ENCODE measurements at places on chromosomes 4 and X.

GRCh38 chr4:121900132-121900983 is 30.1 kb upstream of the BBS7 start:
- H3K4me3 ChIP-seq = no peak overlapping the region
- H3K36me3 ChIP-seq = no peaks in the 10 kb centered on the region
- H3K27ac ChIP-seq = no peak overlapping the region
- peak; percentile 42 for DNase-seq
- no peaks in the 10 kb centered on the region for H3K4me1 ChIP-seq

DNA sequence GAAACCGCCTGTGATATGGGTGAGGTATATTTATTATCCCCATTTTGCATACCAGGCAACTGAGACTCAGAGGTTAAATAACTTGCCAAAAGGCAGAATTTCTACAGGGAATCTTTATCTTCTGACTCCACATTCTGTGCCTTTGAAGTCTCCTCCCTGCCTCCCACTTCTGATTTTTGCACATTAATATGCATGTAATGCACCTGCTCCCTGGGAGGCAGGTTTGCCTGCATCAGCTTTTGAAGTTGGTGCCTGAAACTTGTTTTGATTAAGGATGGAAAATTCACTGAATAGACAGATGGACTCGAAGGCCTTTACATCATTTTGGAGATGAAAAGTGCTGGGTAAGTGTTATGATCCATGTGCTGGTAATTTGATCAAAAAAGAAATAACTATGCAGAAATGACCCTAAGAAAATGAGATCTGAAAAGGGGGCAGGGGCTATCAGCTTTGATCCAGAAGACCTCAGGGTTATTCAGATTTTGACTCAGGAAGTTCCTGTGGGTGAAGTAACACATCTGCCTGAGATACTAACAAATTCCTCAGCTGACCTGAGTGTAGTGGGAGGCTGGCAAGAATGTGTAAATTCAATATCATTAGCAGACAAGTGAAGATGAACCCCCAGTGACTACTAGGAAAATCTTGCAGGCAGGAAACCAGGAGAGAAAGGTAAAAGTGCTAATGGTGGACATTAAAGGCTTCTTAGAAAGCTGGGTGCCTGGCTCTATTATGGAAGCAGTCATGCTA is 167.5 kb upstream of the BOD1L1 start:
- no peaks in the 10 kb centered on the region for H3K4me1 ChIP-seq
- DNase-seq = no peak
- no peak overlapping the region for H3K27ac ChIP-seq
- H3K27me3 ChIP-seq = no peaks in the 10 kb centered on the region
- H3K36me3 ChIP-seq = no peaks in the 10 kb centered on the region

GRCh38 chr4:33057736-33058135 is 2337.6 kb downstream of the PCDH7 start:
- no peaks in the 10 kb centered on the region for H3K4me1 ChIP-seq
- H3K36me3 ChIP-seq = no peaks in the 10 kb centered on the region
- H3K27me3 ChIP-seq = no peaks in the 10 kb centered on the region
- H3K4me3 ChIP-seq = no peak overlapping the region

DNA sequence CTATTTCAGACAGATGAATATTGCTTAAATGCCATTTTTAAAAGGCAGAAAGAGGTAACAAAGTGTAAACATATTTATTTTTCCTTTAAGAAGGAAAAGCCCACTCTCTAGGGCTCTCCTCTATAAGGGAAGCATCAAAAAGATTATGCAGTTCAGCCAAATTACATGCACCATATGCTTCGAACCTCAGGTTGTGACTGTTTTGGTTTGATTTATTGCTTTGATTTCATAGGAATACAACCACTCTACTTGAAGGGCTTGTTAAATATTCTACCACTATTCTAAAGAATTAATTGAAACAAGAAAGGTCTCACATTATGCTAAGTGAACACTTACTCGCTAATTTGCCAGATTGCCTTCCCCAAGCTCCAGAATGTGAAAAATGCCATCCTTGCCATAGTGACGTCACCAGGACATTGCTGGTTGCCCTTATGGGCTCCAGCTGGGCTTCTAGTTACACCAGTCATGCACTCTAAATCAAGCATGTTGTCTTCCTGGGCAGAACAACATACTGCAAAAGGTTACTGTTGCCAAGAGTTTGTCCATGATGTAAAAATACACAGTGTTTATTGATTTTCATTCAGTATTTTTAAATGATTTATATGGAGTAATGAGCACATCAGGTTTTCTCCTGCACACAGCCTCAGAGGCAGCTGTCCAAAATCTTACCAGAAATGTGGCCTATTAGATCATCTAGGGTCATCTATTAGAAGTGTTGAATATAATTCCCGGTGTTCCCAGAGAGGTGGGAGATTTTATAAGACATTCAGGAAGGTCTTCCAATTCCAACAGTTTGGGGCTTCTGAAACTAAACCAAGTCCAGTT is 164.4 kb upstream of the RAPGEF2 start:
- H3K36me3 ChIP-seq = no peaks in the 10 kb centered on the region
- no peak overlapping the region for H3K4me3 ChIP-seq
- H3K4me1 ChIP-seq = no peaks in the 10 kb centered on the region

DNA sequence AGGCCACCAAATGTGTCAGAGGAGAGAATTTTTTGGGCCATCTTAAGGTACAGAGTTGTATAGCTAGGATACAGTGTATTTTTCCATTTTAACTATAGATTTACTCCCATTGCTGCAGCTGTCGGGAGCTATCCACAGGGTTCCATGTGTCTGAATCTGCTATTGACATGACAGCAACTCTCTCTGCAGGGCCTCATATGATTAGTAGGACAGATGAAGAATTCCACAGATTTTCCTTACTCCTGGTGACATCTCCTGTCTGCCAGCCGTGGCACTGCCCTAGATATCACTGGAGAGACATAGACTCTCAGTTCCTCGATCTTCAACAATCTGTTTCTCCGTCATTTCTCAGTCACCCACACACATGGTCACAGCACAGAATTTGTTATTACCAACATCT is 86.5 kb downstream of the SPCS3 start:
- no peaks in the 10 kb centered on the region for H3K4me1 ChIP-seq
- H3K4me3 ChIP-seq = no peak overlapping the region
- no peak overlapping the region for H3K27ac ChIP-seq
- no peaks in the 10 kb centered on the region for H3K27me3 ChIP-seq

- peaks cover 48% of the 10 kb centered on the region for H3K4me1 ChIP-seq
- peak; percentile 76 for DNase-seq
- H3K4me3 ChIP-seq = peak overlapping the region; percentile 49
- no peaks in the 10 kb centered on the region for H3K36me3 ChIP-seq
These were observed 81.8 kb downstream of the FRYL start for GRCh38 chr4:48698029-48698971.

GRCh38 chr4:155666344-155667221 is at the start of gene GUCY1A1:
GUCY1A1 (plus strand) TSS chr4:155666848; CDS start chr4:155696868, 30,020 bp downstream.
- H3K27me3 ChIP-seq = peaks cover 9% of the 10 kb centered on the region
- no peak for DNase-seq

DNA sequence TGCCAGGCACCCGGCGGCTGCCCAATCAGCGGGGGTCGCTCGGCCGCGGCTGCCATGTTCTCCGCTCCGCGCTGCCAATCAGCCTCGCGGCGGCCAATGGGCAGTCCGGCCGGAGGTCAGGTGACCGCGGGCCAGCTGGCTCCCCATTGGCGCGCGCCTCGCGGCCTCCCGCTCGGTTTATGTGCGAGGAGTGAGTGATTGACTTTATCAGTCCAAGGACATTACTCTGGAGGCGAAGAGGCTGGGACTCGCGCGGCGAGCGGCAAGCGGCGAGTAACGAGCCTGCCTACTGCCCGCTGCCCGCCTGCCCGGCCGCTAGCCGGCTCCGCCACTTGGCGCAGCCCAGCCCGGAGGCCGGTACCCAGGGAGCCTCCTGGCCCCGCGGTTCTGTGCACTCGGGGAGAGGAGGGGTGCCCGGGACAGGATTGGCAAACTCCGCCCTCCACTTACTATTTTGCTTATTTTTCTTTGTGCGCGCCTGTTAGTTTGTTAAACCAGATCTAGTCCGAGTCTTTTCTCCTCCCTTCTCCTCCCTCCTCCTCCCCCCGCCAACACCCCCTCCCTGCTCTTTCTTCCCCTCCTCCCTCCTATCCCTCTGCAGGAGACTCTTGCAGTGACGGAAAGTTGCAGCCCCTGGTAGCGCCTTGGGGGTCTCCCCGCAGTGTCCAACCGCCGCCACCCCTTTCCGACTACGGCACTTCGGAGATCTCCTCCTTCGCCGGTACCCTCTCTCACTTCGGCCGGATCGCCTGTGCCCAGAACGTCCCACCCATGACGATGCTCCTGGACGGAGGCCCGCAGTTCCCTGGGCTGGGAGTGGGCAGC is at the start of gene ZIC3:
TSS of gene ZIC3 (plus strand) at position 207 of the 825 bp plus-strand sequence. CDS start at position 772, 565 bp downstream.
- no peak for DNase-seq
- H3K4me3 ChIP-seq = no peak within 1 kb of the TSS
- H3K4me1 ChIP-seq = no peaks in the 10 kb centered on the region
- H3K27me3 ChIP-seq = peaks cover 14% of the 10 kb centered on the region
- H3K27ac ChIP-seq = no peak within 1 kb of the TSS

Measured in PC-9 (cell line).